ENCODE measurements at places on chromosomes 12 and 14.

- DNase-seq: no peak
These were observed 1.0 kb downstream of the ATXN7L3B start for GRCh38 chr12:74538491-74539258.

DNA sequence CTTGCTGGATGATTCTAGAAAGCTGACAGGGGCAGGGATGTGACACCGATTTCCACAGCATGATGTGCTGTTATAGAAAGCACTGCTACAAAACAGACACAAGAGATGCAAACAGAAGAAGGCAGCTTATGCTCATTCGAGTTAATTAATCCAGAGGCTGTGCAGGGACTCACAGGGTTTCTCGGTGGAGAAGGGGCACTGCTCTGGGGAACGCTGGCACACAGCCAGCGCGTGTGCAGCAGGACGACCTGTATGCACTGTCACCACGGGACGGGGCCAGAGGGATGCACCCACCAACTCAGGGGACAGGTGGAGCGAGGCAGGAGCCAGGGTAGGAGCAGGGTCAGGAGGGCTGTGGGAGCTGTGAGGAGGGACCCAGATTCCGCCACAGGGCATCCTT is 143.5 kb downstream of the RIMBP2 start:
- no peak for DNase-seq

DNA sequence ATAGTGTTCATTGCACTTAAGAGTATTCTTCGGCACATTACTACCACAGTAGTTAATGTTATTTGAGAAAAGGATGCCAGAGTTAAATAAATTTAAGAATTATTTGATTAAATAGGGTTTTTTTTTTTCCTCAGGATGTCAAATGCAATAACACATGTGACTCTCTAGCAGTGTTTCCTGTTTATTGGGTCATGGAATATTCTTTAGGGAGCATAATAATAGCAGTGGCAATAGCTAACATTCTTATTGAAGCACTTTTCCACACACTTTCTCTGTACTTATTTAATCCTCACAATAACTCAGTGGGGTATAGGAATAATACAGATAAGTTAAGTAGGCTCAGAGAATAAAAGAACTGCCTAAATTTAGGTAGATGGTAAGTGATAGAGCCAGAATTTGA is 44.3 kb downstream of the SCYL2 start:
- DNase-seq: no peak

GRCh38 chr12:119693511-119693910 is 25.6 kb downstream of the PRKAB1 start:
- no peak for DNase-seq

GRCh38 chr12:46402941-46403718 is 30.6 kb upstream of the SLC38A2 start:
- DNase-seq: no peak

DNA sequence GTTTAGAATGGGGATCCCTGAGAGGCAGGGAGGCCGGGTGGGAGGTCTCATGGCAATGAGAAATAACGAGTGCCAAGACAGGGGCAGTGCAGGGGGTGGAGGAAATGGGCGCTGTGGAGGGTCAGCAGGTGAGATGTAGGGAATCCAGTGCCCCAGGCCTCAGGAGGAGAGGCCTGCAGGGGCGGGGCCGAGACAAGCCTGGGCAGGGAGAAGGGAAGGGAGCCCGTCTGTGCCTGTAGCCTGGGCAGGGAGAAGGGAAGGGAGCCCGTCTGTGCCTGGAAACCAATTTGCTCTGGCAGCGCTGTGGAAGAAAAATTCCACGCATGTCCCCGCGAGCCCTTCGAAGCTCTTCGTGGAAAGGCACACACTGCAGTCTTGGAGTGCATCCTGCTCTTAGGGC is 10.6 kb upstream of the NCOR2 start:
- no peak for DNase-seq

- no peak for DNase-seq
These were observed 44.3 kb downstream of the CCDC92 start for GRCh38 chr12:123928274-123928865.

- DNase-seq: no peak
These were observed 63.9 kb downstream of the FZD10 start for GRCh38 chr12:130226126-130226525.

DNA sequence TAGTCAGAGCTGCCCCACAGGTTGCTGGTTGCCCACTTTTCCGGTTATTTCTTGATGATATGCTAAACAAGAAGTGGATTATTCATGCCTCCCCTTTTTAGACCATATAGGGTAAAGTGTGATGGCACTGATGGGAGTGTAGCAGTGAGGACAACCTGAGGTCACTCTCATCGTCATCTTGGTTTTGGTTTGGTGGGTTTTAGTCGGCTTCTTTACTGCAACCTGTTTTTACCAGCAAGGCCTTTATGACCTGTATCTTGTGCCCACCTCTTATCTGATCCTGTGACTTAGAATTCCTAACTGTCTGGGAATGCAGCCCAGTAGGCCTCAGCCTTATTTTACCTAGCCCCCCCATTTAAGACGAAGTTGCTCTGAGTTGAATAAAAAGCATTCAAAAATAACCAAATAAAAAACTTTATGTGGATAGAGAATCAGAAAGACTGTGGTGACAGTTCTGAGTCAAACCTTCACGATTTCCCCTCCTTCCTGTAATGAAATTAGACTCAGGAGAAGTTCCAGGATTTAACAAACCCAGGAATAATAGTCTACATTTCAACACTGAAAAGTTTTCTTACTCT is 144.2 kb downstream of the PAWR start:
- DNase-seq: no peak

GRCh38 chr12:126347421-126347820 is 1282.2 kb downstream of the AACS start:
- no peak for DNase-seq

GRCh38 chr12:123106640-123107359 is 44.1 kb downstream of the PITPNM2 start:
- peak; percentile 24 for DNase-seq

DNA sequence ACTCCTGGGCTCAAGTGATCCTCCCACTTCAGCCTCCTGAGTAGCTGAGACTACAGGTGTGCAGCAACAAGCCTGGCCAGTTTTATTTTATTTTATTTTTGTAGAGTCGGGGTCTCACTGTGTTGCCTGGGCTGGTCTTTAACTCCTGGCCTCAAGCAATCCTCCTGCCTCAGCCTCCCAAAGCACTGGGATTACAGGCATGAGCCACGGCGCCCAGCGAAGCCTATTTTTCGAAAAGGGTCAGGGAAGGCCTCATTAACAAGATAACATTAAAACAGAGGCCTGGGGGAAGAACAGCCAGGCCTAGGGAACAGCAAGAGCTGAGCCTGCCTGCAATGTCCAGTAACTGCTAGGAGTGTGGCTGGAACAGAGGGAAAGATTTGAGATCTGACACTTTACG is 36.1 kb upstream of the VRK1 start:
- no peak for DNase-seq

GRCh38 chr14:99821519-99822508 is 28.6 kb downstream of the EML1 start:
- no peak for DNase-seq

GRCh38 chr14:28762955-28763326 is 3.6 kb upstream of the FOXG1 start:
- no peak for DNase-seq

DNA sequence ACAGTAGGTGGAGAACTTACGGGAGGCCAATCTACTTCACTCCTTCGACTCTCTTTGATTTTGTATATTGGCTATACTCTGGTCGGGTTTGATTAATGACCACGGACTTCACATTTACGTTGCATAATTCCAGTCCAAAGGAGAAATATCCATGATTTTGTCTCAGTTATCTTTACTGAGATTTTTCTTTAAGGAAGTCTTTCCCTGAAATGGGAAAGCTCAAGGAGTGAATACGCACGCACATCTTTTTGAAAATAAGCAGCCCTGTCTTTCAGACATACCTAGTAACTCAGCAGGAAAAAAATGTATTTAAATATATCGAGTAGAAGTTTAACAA is 5.7 kb upstream of the ALX1 start:
- no peak for DNase-seq

DNA sequence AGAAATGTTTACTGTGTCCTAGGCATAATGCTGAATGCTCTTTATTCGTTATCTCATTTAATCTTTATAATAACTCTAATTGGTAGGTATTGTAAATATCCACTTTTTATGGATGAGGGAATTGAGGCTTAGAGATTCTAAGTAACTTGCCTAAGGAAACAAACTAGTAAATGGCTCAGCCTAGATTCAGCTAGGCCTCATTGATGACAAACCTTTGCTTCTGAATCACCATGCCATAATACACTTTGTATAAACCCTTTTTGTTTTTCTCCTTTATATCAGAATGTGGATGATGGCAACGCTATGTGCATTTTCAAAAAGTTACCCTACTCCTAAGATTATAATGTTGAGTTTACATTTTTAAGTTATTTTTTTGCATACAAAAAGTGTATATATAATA is 34.0 kb downstream of the MNAT1 start:
- DNase-seq: no peak

DNA sequence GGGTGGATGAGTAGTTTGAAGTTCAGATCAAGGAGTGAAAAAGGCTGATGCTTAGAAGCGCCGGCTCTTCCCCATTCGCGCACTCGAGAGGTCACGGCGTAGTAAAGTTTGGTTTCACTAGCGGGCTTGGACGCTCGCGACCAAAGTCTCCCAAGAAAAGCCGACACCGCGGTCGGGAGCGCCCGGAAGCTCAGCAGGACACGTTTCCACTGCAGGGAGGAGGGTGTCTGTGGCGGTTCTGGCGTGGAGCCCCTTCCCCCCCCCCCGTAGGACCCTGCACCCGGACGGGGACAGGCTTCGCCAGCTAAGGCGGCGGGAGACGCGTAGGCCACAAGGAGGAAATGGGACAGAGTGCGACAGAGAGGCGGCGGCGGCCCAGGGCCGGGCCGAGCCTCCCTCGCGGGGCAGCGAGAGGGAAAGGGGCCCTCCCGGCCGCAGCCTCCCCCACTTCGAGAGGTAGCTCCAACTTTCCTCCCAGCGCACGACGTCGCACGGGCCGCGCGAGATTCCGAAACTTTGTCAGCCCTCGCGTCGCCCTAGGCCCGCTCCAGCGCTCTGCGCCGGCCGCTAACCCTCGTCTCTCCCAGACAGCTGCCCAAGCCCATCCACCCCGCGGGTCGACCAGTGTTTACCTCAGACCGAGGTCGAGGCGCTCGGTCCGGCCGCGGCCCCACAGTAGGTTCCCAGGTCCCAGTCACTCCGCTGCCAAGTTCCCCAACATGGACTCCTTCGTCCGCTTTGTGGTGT is 480 bp downstream of the SCAF11 start:
- DNase-seq: peak; percentile 20

DNA sequence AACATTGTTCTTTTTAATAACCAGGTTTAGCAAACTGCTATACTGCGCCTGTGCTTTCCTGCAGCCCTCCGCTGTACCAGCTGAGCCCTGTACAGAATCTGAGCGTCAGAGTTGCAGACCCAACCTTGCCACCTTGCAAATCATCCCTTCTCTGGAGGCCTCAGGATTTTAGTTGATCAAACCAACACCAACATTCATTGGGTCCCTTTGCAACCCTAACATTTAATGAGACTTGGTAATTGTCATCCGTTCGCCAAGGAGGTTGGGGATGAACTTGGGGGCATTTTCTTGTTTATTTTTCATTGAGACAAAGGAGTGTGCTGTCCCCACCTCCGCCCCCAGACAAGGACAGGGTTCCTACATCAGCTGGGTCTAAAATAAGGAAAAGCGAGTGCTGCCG is 2.6 kb upstream of the GSC start:
- DNase-seq: no peak

DNA sequence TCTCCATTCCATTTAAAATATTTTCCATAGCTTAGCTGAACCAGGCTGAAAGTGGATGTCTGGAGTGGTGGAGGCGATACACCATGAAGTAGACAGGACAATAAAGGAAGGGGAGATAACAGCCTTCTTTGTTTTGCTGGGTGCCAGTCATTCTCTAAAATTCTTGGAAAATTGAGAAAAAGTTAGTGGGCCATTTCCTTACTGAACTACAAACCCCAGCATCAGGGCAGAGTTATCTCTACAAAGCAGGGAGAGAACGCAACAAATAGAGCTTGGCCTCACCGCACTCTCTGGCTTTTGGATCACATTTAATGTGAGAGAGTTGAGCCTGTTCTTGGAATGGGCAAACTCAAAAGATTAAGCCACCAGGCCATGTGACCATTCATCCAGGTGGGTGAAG is 41.2 kb upstream of the LRRC10 start:
- DNase-seq: no peak

DNA sequence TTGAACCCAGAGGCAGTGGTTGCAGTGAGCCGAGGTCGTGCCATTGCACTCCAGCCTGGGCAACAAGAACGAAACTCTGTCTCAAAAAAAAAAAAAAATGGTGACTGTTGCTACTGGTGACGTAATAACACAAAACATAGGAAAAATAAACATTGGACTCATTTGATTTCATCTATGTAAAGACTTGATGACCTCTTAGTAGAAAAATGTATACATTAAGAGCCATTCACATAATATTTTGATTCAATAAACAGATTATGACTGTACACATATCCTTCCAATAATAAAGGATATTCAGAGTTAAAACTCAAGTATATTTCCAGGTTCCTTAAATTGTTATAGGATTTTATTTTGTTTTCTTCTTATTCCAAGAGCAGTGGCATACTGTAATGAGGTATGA is 65.7 kb upstream of the AEBP2 start:
- DNase-seq: no peak

DNA sequence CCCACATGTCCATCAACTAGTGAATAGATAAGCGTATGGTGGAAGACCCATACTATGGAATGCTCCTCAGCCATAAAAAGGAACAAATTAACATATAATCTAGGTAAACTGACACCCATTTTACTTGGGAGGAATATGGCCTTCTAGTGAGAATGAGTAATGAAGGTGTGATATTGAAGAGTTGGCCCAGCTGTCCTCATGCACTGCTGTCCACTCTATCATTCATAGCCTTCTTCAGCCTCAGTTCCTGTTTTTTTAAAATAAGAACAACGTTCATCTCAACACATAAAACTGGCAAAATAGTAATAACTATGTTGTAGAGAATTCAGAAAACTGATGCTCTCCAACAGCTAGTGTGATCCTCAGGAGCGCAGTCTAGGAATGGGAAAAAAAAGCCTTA is 26.5 kb upstream of the OXA1L start:
- DNase-seq: no peak

DNA sequence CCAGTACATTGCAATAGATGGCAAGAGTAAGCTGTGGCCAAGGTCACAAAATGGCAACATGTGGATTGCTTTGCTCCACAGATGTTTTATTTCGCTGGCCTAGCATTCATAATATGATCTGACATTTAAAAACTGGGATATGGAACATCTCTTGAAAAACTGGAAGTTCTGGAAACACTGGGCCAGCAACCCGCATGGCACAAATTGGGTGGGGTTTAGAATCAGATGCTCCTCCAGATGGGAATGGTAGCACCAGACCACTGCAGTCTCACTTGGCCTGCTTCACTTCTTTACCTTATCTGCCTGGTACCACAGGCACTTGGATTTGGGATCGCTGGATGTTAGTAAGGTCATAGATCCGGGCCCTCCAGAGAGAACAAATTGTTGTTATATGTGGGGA is 10.1 kb downstream of the ZC2HC1C start:
- DNase-seq: no peak

- DNase-seq: no peak
These were observed 26.9 kb upstream of the GCH1 start for GRCh38 chr14:54929556-54929955.

DNA sequence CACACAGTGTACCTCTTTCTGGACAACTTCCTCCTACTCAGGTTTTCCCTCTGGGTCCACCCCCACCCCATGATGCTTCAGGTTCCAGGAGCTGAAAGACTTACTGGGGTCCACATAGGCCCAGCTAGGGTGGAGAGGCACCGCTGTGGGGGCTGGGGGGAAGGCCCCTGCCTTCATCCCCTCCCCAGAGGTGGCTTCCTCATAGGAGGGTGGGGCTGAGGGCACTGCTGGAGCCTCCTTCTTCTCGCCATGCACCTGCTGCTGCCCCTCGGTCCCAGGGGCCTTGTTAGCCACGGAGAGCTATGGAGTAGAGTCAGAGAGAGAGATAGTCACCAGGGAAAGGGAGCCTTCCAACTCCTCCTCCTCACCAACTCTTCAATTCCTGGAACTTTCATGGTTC is 2.7 kb downstream of the FAIM2 start:
- DNase-seq: no peak

Data from stimulated activated CD8-positive, alpha-beta memory T cell treated with anti-CD3 and anti-CD28 coated beads, Interleukin-2, amount 100 ng/mL, for 1 hour (primary cell).